ENCODE measurements at places on chromosomes 1 and 21.
A peak's percentile ranks its signal among the peaks of the same experiment; 100 is the strongest.

DNA sequence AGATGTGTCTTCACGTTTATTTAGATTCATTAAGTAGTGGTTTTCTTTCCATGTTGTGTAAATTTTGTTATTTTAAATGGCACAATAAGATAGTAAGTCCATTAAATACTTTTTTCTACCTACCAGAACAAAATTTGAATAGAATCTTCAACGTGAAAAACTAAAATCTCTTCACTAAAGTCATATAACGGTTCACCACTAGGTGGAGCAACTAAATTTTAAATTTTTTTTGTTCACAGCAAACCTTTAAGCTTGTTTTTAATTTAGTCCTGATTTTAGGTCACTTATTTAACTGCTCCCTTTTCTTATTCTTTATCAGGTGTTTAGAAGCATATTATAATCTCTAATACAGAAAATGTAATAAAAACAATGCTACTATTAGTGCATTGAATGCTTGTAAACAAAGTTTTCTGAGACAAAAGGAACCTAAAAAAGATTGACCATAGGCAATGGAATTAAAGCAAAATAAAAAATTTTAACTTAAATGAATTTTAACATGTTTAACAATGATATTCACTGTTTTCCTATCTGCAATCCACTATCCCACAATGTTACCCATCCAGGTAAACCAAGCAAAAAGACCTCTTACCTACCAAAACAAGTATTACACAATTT is 28.3 kb upstream of the PKN2 start:
- DNase-seq = no peak

DNA sequence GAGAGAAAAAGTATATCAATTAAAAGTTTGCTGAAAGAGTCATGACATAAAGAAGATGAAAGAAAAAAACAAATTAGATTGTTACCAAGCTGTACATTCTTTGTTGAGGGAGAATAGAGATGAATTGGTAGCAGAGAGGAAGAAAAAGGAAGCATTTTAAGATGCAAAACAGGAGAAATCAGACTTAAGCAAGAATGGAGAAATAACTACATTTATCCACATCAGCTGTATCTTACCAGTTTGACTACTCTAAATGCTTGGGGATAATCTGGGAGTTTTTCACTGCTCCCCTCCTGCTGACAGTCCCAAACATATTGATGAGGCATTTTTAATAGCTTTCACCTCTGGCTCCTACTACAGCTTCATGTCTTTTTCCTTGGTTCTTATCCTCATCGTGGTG is 16.8 kb upstream of the PTPRC start:
- no peak for DNase-seq

GRCh38 chr21:43991447-43991991 is 20.6 kb upstream of the TRAPPC10 start:
- no peak for DNase-seq

DNA sequence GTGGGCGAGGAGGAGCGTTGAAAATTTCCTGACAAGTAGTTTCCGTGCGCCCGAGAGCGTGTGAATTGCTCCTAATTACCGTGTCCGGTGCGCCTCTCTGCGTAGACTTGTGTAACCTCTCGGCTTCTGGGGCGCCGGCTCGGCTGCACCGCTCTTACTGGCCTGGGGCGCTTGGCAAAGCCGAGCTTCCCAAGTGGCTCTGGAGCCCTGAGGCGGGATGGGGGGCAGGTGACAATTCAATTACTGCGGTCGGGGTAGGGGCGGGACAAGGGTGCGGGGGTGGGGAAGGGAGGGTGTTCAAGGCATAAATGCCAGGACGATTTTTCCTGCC is 392 bp upstream of the DMRTA2 start:
- no peak for DNase-seq

GRCh38 chr1:180151508-180151907 is 3.2 kb upstream of the QSOX1 start:
- DNase-seq = no peak

DNA sequence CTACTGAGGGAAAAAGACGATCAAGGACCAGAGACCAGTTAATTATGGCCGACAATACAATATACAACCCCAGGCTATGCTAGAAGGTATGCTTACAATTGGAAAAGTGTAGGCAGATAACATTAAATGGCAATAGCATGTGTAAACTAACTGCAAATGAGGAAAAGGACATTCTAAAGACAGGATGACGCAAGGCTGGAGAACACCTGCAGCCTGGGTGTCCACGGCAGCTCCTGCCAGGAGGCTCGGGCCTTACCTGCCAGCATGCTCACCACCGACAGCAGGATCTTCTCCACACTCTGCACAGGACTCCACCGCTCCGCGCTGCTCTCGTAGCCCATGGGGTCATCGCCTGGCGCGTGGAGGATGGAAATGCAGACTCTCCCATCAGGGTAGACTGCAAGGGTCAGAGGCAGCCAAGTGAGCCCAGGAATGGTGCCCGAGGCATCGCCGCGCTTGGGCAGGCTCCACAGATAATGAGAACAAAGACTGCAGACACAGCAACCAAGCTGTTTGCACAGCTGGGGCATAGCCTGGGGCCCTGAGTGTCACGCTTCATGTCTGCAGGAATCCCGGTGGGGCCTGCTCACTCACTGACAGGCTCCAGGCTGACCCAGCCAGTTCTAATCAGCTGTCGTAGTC is 28.2 kb downstream of the UBE2G2 start:
- peak; percentile 63 for DNase-seq

DNA sequence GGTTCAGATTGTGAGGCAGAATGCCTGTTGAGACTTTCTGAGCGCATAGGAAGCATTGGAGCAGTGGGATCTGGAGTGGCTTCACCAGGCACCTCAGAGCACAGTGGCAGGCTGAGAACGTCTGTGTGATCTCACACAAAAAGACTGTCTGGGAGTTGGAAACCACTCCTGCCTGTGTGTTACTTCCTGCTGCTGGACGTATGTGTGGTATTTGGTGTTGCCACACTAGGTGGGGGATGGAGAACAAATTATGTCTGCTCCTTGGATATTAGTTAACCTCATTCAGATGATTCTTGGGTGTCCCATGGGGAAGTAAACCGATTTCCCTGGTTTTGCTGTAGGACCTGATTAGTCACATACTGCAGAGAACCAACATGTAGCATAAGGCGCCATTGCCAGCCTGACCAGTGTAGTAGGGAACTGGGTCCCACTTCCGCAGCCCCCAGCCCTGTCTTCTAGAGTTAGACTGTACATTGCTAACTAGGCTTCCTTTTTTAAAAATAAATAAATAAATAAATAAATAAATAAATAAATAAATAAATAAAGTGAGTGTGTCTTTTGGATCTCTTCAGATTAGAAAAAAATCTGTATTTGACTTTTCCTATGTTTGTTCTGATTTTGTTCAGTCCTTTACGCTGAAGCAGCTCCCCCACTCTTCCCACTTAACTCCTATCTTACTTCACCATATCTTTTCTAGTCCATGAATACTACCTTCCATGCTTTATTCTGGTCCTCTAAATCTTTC is 26.9 kb downstream of the UCK2 start:
- DNase-seq = no peak

DNA sequence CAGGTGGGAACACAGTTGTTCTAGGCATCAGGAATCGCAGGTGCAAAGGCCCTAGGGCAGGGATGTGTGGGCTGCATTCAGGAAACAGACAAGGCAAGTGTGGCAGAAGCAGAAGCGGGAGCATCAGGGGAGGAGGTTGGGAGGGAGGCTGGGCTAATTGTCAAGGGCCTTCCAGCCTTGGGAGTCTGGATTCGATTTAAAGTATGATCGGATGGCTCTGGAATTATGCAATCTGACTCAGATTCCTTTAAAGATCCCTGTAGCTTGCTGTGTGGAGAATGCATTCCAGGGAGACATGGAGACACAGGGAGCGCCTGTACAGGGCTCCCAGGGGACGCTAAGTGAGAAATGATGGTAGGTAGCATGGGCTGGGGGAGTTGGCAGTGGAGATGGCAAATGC is 86.5 kb downstream of the LACTBL1 start:
- DNase-seq = no peak

DNA sequence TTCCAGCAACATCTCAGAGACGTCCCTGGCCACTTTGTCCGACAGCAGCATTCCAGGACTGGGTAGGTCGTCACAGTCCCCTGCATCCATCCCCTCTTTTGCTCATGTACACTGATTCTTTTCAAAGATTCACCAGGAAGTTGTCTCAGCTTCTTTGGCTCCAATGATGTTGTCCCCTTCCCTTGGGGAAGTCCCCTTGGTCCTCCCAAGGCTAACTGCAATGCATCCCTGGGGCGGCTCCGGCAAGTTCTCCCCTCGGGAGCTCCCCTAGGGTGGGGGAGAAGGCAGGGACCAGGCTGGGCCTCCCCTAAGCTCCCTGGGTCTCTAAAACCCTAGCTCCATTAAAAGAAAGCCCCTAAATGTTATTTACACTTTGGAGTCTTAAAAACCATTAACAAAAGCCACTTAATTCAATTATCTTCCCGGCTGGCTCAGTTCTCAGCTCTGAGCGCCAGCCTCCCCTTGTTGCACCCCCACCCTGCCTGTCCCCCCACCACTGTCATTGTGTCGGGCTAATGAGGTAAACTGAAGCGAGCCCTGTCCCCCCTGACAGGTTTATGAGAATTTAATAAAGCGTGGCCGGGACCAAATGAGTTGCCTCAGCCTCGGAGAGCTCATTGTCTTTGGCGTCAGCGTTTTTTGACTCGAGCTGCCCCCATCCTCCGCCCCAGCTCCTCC is 25.3 kb downstream of the KNCN start:
- DNase-seq = no peak

DNA sequence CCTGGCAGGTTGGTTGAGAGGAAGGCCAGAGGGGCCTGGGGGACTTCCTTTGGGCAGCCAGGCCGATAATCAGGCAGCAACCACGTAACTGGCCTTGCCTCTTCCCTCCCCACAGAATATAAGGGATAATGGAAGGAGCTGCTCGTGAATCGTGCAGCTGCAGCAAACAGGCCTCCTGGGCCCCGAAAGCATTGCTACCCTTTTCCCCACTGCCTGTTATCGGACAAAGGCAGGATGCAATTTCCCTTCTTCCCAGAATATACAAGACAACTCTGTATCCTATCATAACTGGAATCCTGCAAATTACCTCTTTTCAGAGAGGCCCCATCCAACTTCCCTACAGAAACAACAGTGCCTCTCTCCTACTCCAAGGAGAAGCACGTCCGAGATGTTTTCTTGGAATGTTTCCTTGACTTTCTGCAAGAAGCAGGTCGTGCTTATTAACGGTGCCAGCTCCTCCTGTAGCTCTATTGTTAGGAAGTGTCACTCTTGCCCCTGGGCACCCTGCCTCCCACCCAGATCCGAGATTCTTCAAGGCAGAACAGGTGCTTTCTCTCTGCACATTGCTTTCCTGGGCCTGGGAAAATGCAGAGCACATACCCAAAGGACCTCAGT is 106.0 kb upstream of the TIAM1 start:
- DNase-seq = no peak

- DNase-seq = no peak
Observed at GRCh38 chr1:198637916-198638437, 863 bp upstream of the PTPRC start.

DNA sequence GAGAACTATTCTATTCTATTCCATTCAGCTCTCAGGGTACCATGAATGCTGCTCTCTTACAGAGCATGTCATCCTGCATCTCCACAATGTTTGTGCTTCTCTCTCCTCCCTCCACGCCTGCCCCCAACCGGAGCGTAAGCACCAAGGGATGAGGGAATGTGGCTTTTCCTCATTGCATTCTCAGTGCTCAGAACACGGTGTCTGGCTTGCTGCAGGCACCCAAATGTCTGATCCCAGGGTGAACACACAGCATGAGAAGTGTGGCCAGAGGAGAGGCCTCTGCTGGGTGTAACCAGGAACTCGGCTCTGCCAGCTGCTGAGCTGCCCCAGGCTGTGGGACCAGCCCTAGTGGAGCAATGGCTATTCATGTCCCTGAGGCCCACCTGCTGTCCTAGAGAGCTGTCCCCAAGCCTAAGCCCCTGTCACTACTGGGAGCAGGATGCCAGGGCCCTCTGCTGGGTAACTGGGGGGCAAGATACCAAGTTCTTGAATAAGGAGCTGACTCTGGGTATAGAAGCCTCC is 38.3 kb downstream of the OLFML2B start:
- DNase-seq = no peak

DNA sequence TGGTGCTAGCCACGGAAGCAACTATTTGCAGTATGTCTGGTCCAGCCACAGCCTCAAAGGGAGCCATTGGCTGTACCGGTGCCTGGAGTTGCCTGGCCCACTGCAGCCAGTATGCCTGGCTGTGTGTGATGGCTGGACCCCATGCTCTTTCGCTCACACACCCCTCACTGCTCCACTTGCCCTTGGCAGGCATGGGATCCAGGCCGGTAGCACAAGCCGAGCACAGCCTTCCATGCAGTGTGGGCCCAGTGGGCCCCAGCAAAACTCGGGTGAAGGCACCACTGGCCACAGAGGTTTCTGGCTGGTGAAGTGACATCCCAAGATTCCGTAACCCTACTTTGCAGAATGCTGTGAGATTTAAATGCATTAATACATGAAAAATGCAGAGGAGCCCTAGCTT is 665.8 kb downstream of the PLPP3 start:
- DNase-seq = no peak

- no peak for DNase-seq
Observed at GRCh38 chr1:19909392-19909791, 14.0 kb downstream of the PLA2G2E start.

DNA sequence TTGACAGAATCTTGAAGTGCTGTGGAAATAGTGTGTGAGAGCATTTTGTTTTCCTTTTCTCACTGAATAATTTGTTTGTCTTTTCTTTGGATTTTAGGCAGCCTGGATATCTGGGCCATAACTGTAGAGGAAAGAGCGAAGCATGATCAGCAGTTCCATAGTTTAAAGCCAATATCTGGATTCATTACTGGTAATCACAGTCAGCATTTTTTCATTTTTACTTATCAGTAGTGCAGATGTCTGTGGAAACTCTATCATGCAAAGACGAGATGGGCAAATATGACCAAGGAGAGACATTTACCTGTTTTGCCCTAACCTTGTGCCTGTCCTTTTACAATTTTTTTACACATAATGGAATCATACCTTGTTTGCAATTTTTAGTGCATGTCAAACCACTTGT is 78.8 kb downstream of the ITSN1 start:
- DNase-seq = no peak

GRCh38 chr1:189180057-189180456 is 1297.6 kb downstream of the BRINP3 start:
- DNase-seq = no peak

DNA sequence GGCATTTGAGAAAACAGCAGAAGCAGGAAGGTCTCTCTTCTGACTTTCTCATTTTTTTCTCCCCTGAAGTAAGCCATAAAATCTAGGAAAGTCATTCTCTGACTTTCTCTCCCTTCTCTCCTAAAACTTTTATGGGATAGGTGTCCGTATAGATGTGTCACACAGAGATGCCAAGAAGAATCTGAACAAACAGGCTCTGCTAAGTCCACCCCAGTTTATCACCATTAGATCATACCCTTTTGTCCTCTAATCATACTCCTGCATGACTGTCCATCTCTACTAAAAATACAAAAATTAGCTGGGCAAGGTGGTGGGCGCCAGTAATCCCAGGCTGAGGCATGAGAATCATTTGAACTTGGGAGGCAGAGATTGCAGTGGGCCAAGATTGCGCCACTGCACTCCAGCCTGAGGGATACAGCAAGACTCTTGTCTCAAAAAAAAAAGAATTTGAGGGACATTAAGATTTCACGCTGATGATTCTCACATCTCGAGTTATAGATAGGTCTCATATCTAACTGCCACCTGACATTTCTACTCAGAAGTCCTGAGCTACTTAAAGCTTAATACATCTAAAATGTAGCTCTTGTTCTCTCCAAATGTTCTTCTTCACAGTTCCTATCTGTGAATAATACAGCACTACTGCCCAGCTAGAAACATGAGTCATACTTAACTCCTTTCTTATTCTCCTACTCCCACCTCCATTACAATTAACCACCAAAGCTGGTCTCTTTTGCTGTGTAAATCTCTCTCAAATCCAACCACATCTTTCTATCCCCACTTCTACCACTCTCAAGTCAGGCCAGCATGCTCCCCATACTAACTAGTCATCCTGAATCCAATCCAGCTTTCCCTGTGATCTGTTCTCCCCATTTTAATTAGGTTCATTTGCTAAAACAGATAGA is 47.7 kb downstream of the ZNF644 start:
- DNase-seq = no peak
